ENCODE measurements at places on chromosomes 2 and 18.
A peak's percentile ranks its signal among the peaks of the same experiment; 100 is the strongest.

DNA sequence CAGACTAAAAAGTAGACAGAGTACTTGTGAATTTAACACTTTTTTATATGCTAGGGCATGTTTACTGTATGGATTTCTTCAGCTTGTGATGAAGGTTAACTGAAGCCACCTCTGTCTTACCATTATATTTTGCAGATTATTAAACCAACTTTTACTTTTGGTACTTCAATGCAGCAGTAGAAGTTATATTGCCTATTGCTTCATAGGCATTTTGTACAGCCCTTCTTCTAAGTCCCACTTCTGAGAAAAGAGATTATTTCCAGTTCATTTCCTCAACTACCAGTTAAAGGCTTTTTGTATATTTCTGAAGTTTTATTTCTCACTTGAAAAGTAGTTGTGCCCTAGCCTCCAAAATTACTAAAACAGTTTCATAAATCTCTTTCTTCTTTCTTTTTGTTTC is 256.4 kb upstream of the FBXO11 start:
- no peak for DNase-seq

DNA sequence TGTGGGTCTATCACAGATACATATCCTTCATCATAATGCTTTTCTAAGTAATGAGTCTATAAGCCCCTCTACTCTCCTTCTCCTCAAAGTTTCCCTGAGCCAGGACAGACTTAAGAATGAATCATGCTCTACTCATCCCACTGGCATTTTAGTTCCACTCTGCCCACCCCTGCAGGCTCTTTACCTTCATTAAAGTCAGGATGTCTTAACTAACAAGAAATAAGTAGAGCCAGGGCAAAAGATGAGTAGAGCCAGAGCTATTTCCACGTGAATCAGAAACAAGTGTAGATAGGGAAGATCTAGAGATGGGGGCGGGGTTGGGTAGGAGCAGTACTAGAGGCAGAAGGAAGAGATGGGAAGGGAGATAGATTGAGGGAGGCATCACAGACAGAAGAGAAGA is 790.5 kb downstream of the RNF144A start:
- DNase-seq, result no peak

DNA sequence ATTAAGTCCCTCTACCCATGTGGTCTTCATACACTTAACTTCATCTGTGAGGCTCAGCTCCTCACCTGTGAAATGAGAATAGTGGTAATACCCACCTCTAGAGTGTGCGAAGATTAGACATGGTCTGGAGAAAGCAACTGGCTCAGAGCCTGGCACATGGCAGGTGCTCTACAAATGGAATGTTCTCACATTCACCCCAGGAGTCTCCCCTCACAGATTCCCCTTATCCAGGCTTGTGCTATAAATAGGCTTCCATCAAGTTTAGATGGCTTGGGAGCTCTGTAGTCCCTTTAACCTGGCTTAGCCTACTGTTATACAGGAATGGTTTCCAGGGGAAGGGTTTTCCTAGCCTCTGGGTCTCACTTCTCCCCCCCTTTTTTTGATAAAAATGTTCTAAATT is 455.9 kb downstream of the RNF144A start:
- no peak for DNase-seq

GRCh38 chr18:23247896-23248295 is 112.6 kb downstream of the CABLES1 start:
- no peak for DNase-seq

- DNase-seq, result no peak
Measured at GRCh38 chr2:109331081-109331480, 202.1 kb downstream of the SH3RF3 start.

DNA sequence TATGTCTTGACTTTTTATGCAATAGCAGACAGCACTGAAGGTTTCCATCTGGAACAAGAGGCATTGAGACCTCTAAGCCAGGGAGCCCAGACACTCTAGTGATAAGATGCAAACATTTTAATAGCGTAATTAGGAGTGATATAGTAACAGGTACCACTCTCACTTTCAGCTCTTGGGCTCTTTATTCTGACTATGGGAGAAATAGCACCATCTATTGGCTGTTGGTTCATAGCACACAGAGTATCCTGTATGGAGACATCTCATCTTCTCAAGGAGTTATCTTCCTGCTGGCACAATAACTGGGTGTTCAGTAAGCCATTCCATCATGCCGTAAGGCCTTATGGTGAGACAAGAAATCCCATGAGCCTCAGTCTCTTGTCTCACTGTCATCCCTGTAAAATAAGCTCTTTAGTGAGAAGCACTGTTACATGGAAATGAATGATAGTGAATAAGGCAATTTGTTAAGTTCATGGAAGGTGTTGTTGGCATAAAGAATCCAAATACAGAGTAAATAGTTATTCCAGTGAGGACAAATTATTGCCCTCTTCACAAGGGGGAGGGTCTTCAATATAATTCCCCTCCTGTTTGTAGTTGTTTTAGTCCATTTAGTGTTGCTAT is 48.3 kb downstream of the THUMPD2 start:
- DNase-seq, result no peak

- no peak for DNase-seq
Measured at GRCh38 chr18:3995476-3996102, 459.5 kb downstream of the DLGAP1 start.

GRCh38 chr2:233089851-233090250 is 29.7 kb downstream of the INPP5D start:
- DNase-seq, result no peak

GRCh38 chr2:50722776-50723175 is 309.2 kb downstream of the NRXN1 start:
- no peak for DNase-seq

DNA sequence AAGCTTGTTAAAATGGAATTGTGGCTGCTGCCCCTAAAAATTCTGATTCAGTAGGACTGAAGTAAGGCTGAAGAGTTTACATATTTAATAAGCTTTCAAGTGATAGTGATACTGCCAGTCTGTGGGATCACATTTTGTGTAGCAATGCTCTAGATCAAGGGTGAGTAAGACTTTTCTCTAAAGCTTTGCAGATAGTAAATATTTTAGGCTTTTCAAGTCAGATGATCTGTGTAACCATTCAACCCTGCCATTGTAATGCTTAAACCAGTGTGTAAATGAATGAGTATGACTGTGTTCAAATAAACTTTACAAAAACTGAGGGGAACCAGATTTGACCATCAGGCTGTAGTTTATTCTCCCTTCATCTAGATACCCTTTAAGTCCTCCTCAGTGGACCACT is 92.7 kb downstream of the PIK3C3 start:
- DNase-seq, result no peak

- no peak for DNase-seq
Measured at GRCh38 chr2:33205693-33206434, 259.1 kb downstream of the LTBP1 start.

- no peak for DNase-seq
Measured at GRCh38 chr2:191462370-191462769, 215.6 kb upstream of the NABP1 start.

GRCh38 chr2:85750587-85751575 is 2.9 kb upstream of the ATOH8 start:
- peak; percentile 46 for DNase-seq

DNA sequence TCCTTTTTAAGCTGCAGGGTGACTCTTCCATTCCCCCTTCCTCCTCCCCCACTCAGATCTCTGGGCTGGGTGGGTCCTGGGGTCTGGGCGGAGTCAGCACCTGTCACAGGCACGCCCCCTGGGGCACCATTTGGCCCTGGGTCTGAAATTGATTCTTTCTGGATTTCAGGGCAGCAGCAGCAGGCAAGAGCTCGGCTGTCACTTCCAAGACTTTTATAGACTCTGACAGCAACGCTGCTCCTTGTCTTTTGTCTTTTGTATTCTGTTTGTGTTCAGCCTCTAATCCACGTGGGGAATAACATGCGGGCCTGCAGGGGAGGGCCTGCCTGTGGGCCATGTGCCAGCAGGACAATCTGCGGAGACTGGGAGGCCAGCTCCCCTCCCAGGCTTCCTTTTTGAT is 3.9 kb downstream of the BOD1L2 start:
- no peak for DNase-seq

- no peak for DNase-seq
Measured at GRCh38 chr2:160292225-160292624, 92.2 kb upstream of the ITGB6 start.

- DNase-seq, result no peak
Measured at GRCh38 chr2:204738721-204739120, 193.4 kb downstream of the PARD3B start.

DNA sequence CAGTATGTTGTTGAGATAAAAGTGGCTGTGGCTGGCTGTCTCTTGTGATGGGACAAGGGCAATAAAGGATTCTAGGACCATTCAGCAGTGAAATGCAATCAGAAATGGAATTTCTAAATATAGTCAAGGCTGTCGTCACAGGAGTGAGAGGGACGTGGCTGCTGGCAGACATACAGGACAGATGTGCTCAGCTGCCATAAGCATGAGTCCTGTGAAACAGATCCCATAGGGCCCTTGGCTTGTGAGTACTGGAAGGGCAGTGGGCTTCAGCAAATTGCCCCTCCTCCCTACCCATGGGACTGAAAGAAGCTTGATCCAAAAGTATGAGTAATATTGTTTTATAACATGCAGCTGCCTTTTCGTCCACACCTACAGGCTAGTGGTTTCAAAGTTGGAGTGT is 4.2 kb upstream of the CNNM3 start:
- DNase-seq, result no peak

- DNase-seq, result no peak
Measured at GRCh38 chr2:33015421-33016142, 68.8 kb downstream of the LTBP1 start.

DNA sequence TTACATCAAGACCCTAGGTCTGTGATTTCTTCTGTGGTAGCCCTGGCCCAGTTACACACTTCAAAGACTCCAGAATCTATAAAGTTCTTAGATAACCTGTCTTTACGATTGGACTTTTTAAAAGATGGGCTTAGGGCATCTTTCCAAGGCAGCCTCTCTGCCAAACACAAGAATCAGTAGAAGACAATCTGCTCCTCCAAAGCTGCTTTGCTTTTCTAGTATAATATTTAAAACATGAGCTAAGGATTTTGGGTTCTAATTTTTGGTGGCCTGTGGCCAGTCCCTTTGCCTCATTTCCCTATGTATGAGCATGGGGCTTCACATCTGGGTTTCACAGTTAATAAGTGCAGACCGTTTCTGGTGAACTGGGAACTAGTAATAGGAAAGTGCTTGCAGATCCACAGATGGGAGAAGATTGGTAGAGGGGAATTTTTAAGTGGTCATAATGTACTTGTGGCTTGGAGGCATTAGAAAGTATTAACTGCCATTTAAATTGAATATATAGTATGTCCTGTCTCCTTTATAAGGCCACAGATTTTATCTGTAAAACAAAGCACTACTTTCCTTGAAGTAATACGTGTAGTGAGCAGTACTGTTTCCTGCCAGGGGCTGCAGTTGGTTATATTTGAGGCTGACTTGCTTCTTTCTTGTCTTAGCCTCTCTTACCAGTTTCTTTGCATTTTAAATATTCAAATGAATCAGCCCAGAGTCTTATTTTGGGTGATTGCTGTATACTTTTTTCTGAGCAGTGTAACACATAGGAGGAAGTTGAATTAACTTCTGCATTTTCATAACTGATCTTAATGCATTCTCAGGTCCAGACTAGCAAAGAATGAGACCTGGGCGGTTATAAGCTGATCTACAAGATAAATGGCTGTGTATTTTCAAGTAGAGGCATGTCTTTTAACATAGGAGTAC is 1.5 kb downstream of the ARPC2 start:
- no peak for DNase-seq

- no peak for DNase-seq
Measured at GRCh38 chr2:73063909-73064875, 7.3 kb downstream of the SFXN5 start.

GRCh38 chr2:167820488-167820887 is 426.9 kb downstream of the STK39 start:
- DNase-seq, result no peak

GRCh38 chr2:228839421-228839876 is 431.6 kb downstream of the PID1 start:
- DNase-seq, result no peak

DNA sequence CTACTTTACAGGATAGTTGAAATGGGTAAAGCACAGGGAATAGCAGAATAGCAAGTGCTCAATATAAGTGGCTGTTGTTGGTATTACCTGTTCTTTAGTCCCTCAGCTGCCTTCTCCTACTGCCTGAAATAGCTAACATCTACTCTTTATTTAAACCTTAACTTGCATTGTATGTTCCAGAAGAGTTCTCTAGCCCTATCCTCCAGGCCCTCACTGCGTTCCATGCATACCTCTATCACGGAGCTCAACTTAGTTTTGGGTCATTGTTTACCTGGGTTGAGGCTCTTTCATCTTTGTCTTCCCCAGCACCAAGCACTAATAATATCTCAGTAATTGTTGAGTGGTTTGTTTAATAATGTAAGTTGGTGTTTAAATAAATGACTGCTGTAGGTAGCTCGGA is 242.2 kb upstream of the FANCL start:
- DNase-seq, result no peak

DNA sequence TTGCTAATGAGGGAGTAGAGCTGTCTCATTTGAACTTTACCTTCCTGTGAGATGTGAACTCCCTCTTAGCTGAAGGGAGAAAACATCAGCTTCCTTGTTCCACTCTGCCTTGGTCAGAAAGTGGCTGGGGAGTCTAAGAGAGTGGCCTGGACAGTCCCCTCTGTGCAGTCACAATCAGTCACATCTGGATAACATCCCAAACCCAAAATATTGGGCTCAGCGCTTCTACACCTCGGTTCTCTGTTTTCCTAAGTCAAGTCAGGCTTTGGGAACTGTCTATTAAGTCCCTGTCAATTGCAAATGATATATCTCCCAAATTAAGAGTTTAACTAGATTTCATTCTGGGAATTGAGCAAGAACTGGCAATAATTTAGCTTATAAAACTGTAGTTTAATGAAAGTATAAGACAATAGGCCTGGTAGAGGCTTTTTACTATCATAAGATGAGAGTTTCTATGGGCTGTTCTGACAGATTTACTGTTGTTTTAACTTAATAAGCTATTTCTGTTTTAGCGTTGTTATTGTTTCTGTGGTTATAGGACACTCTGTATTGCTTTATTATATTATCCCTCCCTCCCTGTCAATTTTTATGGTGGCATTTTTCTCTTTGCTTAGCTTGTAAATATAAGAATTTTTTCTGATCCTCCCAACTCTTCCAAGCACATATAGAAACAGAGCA is 135.1 kb upstream of the LHCGR start:
- no peak for DNase-seq

GRCh38 chr2:229640636-229641035 is 73.7 kb downstream of the DNER start:
- no peak for DNase-seq

- DNase-seq, result no peak
Measured at GRCh38 chr2:241887806-241888522, 18.4 kb downstream of the RTP5 start.

DNA sequence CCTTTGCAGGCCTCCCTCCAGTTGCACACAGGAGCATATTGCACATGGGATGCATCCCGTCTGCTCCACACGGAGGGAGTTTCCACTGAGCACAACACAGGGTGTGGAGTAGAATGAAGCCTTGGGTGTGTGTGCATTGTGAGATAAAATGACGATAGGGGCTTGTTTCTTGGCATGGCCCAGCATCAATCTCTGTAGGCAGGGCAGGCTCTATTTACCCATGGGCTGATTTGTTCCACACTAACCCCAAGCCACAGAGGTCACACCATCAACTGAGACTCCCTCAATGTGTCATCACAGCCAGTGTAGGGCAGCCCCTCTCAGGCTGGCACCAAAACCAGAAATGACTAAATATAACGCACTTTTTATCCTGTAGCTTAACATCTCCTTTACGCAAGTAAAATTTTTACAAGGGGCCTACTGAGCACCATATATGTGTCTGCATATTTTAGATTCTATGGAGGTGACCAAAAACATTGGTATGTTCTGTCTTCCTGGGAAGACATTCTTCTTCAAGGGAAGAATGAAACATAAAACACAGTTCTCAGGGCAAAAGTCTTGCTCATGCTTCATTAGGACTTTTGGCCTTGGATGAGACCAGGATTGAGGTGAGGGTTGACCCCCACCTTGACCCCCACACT is 2.7 kb upstream of the GKN1 start:
- no peak for DNase-seq

GRCh38 chr2:128405467-128405900 is 86.8 kb upstream of the HS6ST1 start:
- no peak for DNase-seq
